Effector memory CD4-positive, alpha-beta T cell (primary cell): ENCODE measurements at places on chromosomes 16 and 17.

GRCh38 chr16:26457095-26457494, 609.6 kb upstream of the C16orf82 start:
- DNase-seq = no peak

- DNase-seq = no peak
Measured at GRCh38 chr16:27460663-27461482, 58.9 kb downstream of the IL21R start.

- DNase-seq = no peak
Measured at GRCh38 chr17:2060681-2061440, 6.0 kb downstream of the HIC1 start.

DNA sequence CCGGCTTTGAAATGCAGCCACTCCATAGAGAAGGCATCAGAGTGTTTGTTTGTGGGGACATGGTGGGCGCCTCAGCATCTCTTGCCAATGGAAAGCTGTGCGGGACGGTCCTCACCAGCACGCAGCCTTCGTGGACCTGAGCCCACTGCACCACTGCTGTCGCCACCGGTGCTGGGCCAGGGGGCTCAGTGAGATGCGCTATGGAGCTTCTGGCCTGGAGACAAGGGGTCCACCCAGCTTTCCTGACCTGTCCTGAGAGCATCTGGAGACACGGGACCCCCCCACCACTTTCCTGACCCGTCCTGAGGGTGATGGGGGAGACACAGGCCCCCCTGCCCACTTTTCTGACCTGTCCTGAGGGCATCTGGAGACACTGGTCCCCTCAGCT, 79.4 kb downstream of the LMF1 start:
- DNase-seq = no peak

DNA sequence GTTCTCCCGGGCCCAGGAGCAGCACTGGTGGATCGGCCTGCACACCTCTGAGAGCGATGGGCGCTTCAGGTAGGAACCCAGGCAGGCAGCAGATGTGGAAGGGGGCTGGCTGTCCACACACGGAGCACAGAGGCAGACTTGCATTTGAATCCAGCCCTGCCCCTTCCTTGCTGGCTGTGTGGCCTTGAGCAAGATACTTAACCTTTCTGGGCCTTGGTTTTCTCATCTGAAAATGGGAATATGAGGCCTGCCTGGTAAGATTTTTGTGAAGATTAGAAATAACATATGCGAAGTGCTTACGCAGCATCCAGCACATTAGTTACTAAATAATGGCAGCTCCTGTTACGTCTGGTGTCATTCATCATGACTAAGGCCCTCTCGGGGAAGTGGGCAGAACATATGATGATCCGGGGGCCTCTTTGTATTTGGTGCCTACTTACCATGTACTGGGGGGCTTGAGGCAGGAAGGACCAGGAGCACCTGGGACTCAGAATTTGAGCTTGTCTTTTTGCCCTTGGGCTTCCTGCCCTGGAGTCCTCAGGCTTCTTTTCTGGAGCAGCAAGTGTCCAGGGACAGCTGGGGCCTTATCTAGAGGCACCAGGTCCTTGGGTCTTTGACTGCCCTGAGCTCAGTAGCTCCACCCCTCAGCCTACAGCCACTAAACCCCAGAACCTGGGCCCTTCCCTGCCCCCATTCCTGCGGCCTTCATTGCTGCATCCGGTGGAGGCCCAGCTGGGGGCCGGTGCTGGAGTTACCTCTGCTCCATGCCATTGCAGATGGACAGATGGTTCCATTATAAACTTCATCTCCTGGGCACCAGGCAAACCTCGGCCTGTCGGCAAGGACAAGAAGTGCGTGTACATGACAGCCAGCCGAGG, 53.8 kb downstream of the MRC2 start:
- DNase-seq = no peak

DNA sequence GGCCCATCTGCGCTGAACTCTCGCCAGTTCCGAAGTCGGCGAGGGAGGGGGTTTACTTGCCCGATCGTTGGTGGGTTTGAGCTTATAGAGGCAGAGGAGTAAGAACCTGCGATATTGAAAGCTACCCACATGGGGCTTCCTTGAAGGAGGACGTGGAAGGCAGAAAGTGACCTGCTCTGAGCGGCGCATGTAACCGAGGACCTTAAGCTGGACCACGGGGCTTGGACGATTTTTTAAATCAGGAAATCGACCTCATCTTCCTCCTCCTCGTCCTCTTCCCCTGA, 2.0 kb downstream of the PRAC2 start:
- no peak for DNase-seq

GRCh38 chr17:71118039-71118438, 948.7 kb downstream of the KCNJ2 start:
- DNase-seq = no peak

DNA sequence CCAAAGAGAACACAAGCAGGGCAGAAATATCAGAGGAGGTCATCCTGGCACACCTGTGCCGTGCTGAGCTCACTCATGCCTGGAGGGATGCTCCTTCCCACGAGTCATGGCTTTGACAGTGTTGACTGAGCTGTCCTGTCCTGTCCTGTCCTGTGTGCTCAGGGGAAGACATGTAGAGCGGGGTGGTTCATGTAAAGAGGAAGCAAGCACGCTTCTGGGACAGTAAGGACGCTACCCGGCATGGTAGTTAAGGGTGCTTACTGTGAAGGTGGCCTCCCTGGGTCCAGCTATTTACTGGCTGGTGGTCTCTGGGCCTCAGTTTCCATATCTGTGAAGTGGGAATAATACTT, 398 bp downstream of the LGALS9 start:
- DNase-seq = no peak

GRCh38 chr17:28958820-28959455, 7.6 kb upstream of the PHF12 start:
- DNase-seq = no peak

DNA sequence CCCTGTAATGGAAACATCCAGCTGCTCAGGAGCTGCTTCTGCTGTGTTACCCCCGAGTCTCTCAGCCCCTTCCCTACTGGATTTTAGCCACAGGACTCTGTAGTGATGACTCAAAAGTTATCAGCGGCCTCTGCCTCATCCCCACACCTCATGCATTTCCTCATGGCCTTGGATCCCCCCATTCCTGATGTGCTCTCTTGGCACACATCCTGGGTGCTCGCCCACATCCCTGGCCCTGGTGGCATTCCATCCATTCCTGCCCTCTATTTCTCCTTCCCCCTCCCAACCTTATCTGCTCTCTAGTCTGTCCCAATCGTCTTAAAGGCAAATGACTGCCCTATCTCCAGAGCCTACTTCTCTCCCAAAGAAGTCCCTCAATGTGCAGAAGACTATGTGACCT, 24.6 kb downstream of the MARF1 start:
- DNase-seq = no peak

DNA sequence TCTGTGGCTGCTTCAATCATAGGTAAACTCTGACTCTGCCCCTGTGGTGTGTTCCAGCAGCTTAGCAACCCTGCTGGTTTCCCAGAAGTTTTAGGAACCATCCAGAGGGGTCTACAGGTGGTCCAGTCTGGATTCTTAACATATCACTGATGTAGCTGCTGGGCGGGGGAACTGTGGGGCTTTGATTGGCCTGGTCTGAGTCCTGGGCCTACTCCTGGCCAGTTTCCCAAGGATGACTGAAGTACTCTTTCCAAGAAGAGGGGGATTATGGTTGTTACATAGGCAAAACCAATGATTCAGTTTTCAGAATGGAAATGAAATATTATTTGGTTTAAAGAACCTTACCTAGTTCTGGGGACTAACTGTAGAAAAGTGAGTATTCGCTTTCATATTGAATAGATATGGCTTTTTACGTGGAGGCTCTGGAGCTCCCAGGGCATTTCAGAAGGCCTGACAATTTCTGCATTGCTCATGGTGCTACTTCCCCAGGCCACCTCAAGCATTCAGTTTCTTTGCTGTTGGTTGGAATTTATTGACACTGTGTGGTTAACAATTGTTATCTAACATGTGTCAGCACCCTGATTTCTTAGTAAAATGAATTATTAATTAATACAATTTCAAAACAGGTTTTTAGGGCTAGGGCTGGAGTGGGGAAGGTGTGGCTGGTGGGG, 38.4 kb downstream of the EPN2 start:
- no peak for DNase-seq

- DNase-seq = no peak
Measured at GRCh38 chr17:68544111-68544915, 32.1 kb downstream of the PRKAR1A start.

DNA sequence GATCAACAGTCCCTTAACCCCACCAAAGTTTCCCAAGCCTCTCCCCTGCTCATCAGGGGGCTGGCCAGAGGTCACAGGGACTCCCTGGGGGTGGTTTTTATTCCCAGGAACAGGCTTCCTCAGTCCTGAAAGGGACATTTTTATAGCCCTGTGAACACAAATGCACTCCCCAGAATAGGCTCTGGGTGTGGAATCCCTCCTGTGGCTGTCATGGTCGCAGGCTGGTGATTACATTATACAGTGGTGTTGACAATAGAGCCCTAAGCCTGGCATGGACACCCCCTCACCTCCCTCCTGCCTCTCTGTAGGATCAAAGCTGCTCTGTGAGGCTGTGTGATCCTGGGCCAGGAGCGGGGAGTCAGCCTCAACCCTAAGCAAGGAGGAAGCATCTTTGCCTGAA, 1.4 kb upstream of the CA4 start:
- DNase-seq = no peak

- peak; percentile 26 for DNase-seq
Measured at GRCh38 chr16:3578121-3578520, 918 bp upstream of the NLRC3 start.

- DNase-seq = no peak
Measured at GRCh38 chr17:40551879-40552768, 13.1 kb downstream of the CCR7 start.

DNA sequence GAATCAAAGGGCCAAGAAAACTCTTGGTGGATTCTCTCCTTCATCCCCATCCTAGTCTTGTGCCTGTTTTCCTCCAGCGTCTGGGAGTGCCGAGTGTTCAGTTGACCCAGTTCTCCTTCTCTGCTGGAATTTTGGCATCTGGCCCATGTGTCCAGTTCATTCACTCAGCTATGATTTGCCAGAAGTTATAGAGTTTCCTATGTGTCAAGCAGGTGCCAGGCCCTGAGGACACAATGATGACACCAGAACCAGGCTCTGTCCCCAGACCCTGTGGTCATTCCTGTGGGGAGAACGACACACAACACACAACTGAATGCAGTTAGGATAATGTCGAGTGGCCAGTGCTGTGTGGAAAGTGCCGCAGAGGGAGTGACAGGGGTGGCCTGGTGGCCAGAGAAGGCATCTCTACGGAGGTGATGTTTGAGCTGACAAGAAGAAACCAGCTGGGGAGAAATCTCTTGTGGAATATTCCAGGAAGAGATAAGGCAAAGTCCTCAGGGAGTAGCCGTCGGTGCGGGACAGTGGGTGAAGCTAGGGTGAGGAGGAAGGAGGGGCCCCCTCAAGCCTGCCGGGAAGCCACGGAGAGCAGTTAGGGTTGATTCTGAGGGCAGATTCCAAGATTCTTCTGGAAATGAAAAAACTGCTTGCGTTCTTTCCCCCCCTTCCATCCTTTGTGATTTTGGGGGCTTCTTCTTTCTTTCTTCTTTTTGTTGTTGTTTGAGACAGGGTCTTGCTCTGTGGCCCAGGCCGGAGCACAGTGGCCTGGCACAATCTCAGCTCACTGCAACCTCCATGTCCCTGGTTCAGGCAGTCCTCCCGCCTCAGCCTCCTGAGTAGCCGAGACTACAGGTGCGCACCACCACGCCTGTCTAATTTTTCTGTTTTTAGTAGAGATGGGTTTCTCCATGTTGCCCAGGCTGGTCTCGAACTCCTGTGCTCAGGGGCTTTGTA, 35.8 kb upstream of the IL34 start:
- DNase-seq = no peak

- DNase-seq = no peak
Measured at GRCh38 chr17:68595986-68596385, 5.2 kb downstream of the FAM20A start.

DNA sequence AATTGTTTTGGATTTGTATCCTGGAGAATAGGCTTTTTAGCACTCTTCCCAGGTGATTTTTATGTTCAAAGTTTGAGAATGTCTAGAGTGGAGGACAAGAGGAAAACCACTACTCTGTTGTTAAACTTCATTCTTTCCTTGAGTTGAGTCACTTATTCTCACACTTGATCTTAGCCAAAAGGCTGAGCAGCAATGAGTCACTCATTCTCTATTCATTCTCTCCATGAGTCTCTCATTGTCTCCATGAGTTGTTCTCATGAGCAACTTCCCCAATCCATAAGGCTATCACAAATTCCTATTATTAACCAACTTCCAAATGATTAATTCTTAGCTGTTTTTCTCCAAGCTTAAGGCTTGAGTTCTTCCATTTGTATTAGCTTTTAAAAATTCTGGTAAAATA, 1393.3 kb downstream of the CDH8 start:
- no peak for DNase-seq

DNA sequence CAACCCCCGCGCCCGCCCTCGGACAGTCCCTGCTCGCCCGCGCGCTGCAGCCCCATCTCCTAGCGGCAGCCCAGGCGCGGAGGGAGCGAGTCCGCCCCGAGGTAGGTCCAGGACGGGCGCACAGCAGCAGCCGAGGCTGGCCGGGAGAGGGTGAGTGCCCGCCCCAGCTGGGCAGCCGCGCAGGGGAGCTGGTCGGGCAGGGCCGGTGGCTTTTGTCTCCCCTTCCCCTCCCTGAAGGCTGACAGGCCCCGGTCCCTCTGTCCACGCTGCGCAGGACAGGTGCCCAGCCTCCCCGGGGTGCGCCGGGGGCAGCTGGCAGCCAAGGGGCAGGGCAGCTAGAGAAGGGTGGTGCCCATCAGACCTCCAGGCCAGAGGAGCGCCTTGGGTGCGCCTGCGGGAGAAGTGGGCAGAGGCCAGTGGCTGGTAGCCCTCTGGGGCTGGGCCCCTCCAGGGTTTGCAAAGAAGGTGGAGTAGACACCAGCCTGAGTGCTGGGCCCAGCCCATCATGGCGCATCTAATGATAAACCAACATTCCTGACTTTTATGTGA, 278 bp downstream of the ITGB4 start:
- DNase-seq = no peak

GRCh38 chr17:13537167-13537731, 64.5 kb downstream of the HS3ST3A1 start:
- no peak for DNase-seq

DNA sequence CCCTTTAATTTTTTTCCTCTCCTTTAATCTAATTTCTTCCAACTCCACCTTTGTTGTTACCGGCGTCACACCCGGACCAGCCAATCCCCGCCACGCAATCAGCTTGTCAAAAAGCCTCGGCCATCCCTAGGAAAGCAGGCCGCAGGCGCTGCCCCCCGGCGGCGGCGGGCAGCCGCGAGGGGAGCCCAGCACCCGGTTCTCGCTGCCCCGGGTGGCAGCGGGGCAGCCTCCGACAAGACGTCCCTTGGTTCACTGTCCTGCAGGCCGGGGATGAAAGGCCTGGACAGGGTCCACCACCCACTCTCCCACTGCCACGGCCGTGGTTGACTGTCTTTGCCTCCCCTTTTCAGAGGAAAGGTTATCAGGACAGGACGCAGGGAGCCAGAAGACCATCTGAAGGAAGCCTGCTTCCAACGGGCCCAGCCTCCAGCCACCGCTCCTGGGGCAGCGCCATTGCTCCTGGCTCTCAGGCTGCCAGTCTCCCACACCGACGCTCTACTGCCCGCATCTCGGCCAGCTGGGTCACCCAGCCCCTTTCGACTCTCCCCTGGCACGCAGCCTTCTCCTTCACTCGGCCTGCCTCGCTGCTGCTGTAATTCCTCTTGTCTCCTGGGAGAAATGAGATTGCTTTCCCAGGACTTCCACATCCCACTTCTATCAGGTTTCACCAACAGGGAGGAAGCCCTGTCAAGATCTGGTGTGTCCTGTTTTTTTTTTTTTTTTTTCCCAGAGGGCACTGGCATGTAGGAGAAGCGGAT, 2.8 kb upstream of the UBTF start:
- DNase-seq = peak; percentile 29
